ENCODE measurements at places on chromosomes 4 and X. TPM values are rescaled to one million over a fixed set of nuclear protein-coding genes. Genes with fewer than 3 reads are reported as not detected.

UNC5C gene
- not detected for polyA plus RNA-seq

PRKG2 gene
- 0.16 TPM for polyA plus RNA-seq

GAGE12J gene
- polyA plus RNA-seq, result not detected

GK gene
- 8.6 TPM for polyA plus RNA-seq

DMRTC1B gene
- not detected for polyA plus RNA-seq

DACH2 gene
- polyA plus RNA-seq, result not detected

CENPI gene
- 8.5 TPM for polyA plus RNA-seq

SMR3B gene
- not detected for polyA plus RNA-seq

AKAP4 gene
- polyA plus RNA-seq, result not detected

VSIG1 gene
- polyA plus RNA-seq, result 0.26 TPM

SYP gene
- polyA plus RNA-seq, result 0.07 TPM

ZCCHC18 gene
- polyA plus RNA-seq, result 3.2 TPM

TRPC5OS gene
- polyA plus RNA-seq, result not detected

MAGEB6 gene
- polyA plus RNA-seq, result not detected

CXCL11 gene
- not detected for polyA plus RNA-seq

TEX13C gene
- polyA plus RNA-seq, result not detected

MAGEA9B gene
- not detected for polyA plus RNA-seq

USP17L25 gene
- polyA plus RNA-seq, result not detected

FOXP3 gene
- polyA plus RNA-seq, result 0.18 TPM

FHL1 gene
- 1,251 TPM for polyA plus RNA-seq

DMRTC1 gene
- not detected for polyA plus RNA-seq

ERVMER34-1 gene
- polyA plus RNA-seq, result 0.10 TPM

P2RY10 gene
- polyA plus RNA-seq, result not detected

WAS gene
- 0.12 TPM for polyA plus RNA-seq

FAM9B gene
- polyA plus RNA-seq, result not detected

GATA1 gene
- polyA plus RNA-seq, result not detected

REELD1 gene
- polyA plus RNA-seq, result not detected

NKX3-2 gene
- 0.04 TPM for polyA plus RNA-seq

SSX2 gene
- not detected for polyA plus RNA-seq

S100G gene
- polyA plus RNA-seq, result not detected

DCAF12L1 gene
- not detected for polyA plus RNA-seq

MYOZ2 gene
- polyA plus RNA-seq, result 0.17 TPM

BEND4 gene
- not detected for polyA plus RNA-seq

IRS4 gene
- polyA plus RNA-seq, result not detected

SPCS3 gene
- polyA plus RNA-seq, result 55.3 TPM

WNK3 gene
- 0.06 TPM for polyA plus RNA-seq

SHROOM4 gene
- 0.59 TPM for polyA plus RNA-seq

ALAS2 gene
- not detected for polyA plus RNA-seq
